ENCODE measurements at places on chromosomes 12 and 14.

DNA sequence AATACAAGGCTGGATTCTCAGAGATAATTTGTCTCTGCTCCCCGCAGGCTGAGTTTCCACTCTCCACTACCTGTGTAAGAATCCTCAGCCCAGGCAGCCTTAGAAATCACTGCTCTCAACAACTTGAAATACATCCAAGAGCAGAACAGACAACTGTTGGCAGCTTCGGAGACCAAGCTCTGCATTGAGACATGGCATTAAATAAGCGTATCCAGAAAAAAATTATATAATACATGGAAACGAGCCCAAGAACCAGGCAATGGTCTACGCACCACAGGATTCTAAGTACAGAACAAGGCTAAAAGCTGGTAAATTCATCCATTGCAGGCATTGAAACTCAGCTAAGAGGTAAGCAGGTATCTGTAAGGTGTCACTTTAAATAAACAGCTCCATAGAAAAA is 165.5 kb upstream of the DIO3 start:
- no peak for DNase-seq

DNA sequence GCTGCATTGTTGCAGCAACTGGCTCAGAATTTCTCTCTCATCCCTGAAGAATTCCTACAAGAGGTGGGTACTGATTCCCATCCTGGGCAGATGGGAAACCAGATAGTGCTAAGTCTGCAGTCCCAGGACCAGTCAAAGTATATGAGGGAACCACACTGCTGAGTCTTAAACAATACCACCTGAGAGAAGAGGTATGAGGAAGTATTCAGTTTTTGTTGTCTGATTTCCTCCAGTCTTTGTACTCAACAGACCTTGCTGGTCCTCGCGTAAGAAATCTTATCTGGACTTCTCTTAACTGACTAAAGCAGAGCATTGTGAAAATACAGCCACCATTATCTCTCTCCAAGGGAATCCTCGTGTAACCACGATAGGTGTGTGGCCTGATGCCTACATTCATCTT is 3.6 kb upstream of the EDDM3A start:
- no peak for DNase-seq

DNA sequence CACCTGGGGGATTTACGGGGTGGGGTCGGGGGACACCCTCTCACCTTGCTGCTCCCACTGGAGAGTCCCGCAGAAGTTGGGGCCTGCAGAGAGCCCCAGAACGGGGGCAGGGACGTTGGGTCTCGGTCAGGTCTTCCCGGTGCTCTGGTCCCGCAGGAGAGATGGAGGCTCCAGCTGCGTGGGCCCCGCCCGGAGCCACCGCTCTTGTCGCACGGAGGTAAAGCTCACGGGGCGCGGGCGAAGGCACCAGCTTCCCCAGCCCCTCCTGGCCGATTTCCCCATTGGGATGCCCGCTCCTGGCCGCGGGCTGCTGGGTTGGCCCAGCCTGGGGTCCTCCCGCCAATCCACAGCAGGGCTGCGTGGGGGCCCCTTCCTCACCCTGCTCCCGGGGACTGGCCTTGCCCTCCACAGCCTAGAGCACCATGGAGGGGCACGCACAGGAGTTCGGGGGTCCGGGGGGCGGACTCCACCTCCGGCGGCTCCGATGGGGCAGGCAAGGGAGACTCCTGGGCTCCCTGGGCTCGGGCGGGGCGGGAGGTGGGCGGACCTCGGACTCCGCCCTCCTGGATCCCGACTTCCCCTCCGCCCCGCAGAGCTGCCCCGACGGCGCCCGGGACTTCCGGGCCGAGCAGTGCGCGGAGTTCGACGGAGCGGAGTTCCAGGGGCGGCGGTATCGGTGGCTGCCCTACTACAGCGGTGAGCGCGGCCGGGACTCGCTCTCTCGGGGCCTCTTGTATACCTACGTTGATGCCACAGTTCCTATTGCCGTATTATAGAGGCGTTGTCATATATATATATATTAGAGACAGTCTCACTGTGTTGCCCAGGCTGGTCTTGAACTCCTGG is 8.4 kb downstream of the PAPLN start:
- DNase-seq: peak; percentile 50

- DNase-seq: peak; percentile 89
Observed at GRCh38 chr12:2179953-2180736, 127.4 kb downstream of the CACNA1C start.

- no peak for DNase-seq
Observed at GRCh38 chr14:89266754-89267153, 150.3 kb downstream of the FOXN3 start.

GRCh38 chr12:105109465-105110212 is 2.1 kb downstream of the WASHC4 start:
- no peak for DNase-seq

DNA sequence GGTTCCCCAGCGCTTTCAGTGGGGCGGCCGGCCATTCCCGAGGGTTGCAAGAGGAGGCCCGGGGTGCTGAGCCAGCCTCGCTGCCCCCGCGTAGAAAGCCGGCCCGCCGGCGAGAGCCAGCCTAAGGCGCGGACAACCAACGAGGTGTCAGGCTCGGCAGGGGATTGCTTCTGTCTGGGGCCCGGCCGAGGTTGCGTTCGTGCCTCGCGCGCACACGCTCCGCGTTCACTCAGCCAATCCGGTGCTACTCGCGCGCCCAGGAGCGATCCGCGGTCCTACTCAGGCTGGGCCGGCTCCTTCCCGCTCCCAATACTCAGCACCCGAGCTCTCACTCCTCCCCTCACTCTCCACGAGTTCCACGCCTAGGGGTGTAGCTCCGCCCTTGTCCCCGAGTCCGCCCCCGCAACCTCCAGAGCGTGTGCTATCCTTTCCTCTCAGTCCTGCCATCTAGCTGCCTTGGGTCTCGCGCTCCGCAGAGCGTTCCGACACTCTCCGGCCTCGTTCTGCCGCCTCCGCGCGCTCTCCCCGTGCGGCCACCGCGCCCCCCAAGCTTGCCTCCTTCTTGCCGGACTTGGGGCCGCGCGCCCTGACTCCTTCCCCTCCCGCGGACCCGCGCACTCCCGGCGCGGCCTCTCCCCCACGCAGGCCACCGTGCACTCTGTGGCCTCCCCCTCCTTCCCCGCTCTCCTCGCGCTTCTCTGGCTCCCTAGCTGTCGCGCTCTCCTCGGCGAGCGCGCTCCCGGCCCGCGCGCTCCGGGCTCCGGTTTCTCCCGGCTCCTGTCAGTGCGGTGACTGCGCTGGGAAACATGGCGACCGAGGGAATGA is at the start of gene GPHN:
Gene GPHN, plus strand, starts transcription at position 426 of the 825 bp plus-strand sequence.
- peak; percentile 72 for DNase-seq

DNA sequence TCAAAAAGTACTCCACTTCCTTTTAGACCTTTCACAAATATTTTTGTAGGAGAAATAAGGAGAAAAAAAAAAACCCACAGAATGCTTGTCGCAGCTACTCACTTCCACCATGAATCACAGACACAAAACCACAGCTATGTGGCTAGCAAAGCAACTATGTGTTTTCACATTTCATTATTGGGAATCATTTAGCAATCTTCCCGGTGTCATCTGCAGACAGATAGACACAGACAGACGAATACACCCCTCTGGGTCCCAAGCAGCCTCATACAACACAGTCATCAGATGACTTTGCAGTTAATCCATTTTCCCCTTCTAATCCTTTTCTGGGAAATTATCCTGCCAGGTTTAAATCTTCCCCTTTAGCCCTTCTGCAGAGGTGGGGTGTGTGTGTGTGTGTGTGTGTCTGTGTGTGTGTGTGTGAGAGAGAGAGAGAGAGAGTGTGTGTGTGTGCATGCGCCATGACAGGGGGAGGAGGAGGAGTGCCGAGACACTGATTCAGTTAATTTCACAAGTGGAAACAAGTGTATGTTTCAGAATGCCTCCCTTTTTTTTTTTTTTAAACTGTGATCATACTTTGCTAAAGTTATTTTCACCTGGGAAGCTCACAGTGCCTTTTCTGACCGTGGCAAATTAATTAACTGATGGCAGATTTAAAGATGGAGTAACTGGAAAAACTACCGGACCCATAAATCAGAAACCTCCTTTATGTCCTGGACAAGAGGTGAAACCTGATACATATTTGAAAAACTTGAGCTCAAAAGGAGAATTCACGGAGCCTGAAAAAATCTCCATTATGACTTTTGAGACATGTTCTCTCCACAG is 39.9 kb downstream of the LTBP2 start:
- peak; percentile 85 for DNase-seq

GRCh38 chr12:89672589-89672979 is 36.1 kb downstream of the ATP2B1 start:
- DNase-seq: no peak

DNA sequence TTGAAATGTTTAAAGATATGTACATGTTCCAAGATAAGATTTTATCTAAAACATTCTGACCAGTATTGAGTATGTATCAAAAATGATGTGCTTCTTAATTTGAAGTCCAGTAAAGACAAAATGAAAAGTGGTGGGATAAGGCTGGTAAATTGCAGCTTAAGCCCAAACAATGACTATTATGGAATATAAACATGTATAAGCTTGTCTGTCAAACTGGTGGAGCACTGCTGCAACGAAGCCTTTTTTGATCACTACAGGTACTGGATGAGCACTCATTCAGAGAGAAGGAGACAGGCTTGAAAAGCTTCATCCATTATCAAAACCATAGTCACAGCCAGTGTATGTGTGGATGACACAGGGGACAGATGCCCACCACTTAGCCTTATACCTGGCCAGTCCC is 138.4 kb downstream of the ATP23 start:
- DNase-seq: no peak

DNA sequence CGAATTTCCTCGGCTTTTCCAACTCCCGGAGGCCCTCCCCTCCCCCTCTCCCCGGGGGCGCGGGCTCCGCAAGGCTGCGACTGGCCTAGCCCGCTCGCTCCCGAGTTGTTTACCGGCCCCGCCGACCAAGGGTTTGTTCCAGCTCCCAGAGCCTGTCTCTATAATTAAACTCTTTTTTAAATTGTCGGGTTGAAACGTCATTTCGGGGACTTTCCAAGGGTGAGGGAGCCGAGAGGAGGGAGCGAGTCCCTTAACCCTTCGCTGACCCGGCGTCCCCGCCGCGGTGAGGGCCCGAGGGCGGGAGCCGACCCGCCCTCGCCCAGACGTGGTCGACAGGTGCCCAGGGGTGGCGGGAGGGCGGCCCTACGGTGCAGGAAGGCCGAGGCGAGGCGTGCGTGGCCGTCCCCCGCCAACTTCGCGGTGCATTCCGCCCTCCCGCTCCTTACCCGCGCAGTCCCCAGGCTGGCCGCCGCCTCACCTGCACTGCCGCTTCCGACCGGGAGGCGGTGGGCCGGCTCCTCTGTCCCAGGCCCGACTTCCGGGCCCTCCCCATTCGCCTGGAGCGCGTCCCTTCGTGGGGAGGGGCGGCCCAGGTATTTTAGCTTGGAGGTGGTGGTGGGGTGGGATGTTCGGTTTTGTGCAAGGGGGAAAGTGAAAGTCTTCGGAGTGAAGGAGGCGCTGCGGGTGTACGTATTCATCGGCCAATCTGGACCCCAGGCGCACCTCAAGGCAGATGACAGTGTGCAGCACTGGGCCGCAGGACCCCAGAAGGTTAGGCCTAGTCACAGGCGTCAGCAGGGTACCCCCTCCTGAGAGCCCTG is 2.9 kb upstream of the ZFP36L1 start:
- peak; percentile 91 for DNase-seq

DNA sequence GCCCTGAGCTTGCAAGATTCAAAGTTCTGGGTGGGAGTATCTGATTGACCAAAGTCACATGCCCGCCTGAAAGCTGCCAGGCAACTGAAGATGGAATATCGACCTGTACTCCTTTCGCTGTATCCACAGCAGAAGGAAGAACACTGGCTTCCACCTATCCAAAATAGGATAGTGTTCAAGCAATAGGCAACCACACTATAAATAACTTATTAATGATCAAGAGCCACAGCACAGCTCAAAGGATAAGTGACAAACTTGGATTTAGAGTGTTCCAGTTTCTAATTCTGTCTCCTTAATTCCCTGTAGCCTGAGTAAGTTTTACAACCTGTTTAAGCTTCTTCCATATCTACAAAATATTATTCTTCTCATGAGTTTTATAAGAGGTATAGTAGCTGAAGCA is 89.9 kb downstream of the TAOK3 start:
- DNase-seq: no peak

- DNase-seq: peak; percentile 92
Observed at GRCh38 chr14:68014771-68015170, 195.2 kb downstream of the RAD51B start.

GRCh38 chr14:30915596-30915995 is 41.2 kb downstream of the COCH start:
- no peak for DNase-seq

DNA sequence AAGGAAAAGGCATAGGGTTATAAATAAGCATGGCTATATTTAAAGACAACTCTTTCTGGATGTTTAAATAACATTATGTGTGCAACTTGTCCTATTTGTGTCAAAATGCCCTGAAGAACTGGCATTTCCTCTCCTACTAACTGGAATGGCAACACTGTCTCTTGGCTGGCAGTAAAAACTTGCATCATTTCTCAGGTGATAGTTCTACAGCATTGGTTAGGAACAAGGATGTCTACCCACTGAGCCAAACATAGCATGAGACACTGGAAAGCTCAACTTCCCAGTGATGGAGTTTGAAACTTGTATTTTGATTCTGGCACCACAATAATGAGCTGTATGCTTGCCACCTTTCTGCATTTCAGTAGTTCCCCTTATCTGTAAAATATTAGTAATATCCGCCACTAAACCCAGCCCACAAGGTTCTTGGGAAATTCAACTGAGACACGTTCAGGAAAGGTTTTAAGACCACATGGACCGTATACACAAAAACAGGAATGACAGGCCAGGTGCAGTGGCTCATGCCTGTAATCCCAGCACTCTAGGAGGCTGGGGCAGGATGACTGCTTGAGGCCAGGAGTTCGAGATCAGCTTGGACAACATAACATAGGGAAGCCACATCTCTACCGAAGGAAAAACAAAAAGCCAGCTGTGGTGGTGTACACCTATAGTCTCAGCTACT is 5.1 kb downstream of the SLC38A2 start:
- no peak for DNase-seq

DNA sequence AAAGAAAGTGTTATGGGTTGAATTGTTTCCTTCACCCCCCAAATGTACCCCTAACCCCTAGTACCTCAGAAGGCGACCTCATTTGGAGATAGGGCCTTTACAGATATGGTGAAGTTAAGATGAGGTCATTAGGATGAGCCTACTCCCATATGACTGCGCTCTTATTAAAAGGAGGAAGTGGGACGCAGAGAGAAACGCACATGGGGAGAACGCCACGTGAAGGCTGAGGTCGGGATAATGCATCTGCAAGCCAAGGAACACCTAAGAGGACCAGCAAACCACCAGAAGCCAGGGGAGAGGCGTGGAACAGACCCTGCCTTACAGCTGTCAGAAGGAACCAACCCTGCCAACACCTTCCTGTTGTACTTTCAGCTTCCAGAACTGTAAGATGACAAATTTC is 1.7 kb upstream of the NRIP2 start:
- no peak for DNase-seq

DNA sequence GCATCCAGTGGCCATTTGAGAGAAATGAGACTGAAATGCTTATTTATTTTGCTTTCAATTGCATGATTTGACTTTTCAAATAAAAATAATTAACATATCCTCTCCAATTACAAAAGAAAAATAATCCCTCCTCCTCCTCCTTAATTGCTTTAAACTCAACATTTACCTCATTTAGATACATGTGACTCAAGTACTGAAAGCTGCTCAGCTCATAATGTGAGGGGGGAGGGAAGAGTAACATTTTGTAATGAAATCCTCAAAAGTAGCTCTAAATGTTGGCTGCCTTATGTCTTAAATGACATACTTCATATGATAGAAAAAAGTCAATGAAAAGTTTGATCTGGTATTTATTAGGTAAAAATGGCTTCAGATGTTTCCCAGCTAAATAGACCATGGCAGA is 29.0 kb downstream of the DACT1 start:
- DNase-seq: no peak

GRCh38 chr14:85535991-85536832 is 6.3 kb downstream of the FLRT2 start:
- no peak for DNase-seq

Measured in SJSA1 (cell line).